Pancreas (tissue), 10 donors: ENCODE measurements at places on chromosomes 4 and X.

GRCh38 chrX:10629905-10630304 lies 9.5 kb upstream of the MID1 start:
- DNase-seq = no peak

GRCh38 chr4:77432717-77433417 lies 172.8 kb upstream of the CXCL13 start:
- no peak for DNase-seq

DNA sequence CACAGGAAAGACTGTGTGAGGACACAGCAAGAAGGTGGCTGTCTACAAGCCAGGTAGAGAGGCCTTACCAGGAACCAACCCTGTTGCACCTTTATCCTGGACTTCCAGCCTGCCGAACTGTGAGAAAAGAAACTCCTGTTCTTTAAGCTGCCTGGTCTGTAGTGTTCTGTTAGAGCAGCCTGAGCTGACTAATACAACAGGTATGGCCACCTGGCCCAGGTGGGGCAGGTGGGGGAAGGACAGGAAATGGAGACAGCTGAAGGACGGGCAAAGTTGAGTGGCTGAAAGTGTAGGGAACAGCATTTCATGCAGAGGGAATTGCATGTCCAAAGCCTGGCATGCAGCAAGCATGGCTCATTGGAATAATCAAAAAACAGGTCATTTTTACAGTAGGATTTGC lies 35.1 kb downstream of the CYTL1 start:
- DNase-seq = no peak

DNA sequence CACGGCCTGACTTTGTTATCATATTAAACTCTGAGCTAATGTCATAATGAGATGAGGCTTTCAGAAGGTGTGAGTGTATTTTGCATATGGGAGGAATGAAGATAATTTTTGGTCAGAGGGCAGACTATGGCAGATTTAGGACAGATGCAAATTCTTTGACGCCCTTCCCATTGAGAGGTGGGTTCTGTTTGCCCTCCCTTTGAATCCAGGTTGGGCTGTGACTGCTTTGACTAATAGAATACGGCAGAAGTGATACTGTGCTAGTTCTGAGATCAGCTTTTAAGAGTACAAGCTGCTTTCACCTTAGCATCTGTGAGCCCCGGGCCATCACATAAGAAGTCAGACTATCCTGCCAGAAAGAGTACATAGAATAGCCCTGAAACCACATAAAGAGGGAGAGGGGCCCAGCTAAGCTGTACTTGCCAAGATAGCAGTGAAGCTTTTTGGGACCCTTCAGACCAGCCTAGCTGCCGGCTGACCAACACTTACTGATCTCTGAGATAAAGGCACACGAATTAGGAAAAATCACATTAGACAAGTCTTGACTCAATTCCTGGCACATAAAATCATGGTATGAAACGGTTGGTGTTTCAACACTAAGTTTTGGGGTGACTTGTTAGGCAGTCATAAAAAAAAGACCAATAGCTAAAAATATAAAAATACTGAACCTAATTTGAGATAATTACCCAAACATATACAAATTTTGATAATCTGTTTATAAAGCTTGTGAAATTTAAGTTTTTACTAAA lies 166.7 kb upstream of the SH3RF1 start:
- no peak for DNase-seq
